T-helper 2 cell (primary cell): ENCODE measurements at places on chromosomes 16 and 17.

DNA sequence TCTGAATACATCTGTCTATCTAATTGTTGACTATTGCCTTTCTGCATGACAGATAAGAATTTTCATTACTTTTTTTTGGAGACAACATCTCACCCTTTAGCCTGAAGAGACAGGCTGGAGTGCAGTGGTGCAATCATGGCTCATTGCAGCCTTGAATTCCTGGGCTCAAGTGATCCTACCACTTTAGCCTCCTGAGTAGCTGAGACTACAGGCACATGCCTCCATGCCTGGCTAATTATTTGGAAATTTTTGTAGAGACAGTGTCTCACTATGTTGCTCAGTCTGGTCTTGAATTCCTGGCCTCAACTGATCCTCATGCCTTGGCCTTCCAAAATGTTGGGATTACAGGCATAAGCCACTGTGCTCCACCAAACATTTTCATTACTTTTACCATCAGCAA, 99.8 kb upstream of the ELAC2 start:
- DNase-seq: no peak

DNA sequence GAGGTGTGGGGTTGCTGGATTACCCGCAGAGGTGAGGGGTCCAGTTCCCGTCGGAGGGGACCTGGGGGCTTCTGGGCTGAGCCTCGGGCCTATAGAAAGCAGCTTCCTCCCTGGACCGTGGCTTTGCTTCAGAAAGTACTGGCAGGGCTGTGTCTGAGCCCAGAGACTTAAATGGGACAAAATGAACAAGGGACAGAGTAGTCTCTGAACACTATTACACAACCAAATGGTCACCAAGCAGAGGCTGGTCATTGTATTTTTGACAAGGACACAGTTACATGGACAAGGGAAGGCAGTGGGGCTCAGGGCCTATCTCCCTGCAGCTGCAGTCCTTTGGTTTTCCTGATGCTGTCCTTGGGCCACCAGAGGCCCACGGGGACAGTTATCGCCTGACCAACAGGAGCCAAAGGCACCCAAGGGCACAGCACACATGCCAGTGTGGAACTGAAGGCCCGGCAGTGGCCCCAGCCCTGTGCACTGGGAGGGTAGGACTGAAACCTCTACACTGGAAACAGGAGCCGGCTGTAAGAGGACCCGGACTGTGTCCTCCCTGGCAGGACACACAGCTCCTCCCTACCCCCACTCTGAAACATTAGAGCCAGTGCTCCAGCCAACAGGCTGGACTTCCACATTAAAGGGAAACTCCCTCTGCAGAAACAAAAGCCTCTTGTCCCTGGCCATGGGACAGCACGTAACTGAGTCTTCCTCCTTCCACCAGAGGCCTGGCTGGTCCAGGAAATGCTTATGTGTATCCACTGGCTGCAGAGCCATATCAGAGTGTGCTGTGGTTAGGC, 26.0 kb upstream of the ERN1 start:
- DNase-seq: no peak

DNA sequence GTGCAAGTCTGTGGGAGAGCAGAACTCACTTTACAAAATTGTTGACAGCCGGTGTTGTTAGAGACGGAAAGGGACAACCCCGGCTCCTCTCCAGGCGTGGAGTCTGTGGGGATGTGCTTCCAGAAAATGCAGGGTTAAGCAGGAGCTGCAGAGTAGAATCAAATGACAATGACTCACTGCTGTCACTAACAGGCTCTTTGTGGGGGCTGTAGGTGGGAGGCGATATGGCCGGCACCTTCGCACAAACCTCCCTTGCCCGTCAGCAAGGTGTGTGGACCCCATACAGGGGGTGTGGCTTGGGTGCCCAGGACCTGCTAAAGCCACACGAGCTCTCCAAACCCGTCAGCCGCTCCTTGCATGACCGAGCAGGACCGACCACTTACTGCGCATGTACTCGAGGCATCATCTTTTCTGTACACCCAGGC, 5.8 kb downstream of the PDK2 start:
- no peak for DNase-seq

DNA sequence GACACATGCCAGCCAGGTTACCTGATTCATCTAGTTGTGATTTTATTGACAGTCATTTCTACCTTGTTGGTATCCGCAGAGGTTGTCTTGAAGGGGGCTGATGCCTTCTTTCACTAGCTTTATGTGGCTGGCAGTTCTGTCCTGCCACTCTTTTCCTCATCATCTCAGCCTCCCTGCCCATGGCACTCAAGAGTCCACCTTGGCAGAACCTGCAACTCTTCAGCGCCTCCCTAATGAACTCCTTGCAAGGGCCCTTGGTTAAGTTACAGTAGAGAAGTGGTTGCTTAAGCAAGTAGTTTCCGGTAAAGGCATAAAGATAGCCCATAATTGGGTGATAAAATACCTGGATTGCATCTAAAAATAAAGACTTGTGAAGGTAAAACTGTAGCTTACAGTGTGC, 489.9 kb downstream of the WWOX start:
- no peak for DNase-seq

DNA sequence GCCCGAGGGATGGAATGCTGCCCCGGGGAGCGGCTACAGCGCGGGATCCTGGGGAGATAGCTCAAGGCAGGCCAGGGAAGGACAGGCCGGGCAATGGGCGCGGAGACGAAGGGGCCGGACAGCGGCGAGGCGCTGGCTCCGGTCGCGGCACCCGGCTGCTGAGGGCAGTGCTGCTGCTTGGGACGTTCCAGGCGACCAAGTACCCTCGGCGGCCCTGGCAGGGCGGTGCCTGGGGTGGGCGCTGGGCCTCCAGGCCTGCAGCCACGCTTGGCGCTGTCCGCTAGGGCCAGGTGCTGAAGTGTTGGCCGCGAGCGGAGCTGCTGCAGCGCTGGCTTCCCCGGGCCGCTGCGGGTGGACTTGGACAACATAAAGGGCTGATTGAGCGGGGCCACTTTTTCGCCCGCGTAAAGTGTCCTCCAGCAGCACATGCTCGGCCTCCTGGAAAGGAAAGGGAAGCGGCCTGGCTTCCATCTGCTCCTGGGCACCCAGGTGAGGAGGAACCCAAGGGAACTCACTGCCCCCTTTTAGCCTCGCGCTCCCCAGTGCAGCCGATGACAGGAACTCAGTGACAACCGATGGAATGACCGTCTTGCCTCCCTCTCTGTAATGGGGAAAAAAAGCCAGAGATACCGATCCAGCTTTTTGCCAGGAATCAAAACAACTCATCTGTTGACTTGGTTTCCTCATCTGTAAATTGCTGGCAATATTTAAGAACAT, 23.7 kb downstream of the CLEC3A start:
- DNase-seq: no peak

GRCh38 chr16:2157480-2158261, 2.1 kb downstream of the TRAF7 start:
- no peak for DNase-seq

DNA sequence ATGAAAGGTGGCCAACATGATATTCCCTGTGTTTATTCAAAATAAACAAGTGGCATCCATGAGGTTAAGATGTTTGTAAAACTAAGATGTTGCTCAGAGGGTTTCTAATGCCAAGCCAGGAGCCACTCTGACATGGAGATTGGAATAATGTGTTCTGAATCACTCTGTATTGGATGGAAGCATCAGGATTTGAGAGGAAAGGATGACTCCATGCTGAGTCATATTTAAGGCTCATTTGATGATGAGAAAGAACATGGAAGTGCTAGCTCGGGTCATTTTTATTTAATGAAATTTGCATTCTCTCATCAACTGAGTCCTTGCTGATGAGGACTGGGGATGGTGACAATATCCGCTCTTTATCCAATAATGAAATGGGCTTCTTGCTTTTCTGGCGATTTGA, 6.2 kb downstream of the VAT1L start:
- DNase-seq: no peak

DNA sequence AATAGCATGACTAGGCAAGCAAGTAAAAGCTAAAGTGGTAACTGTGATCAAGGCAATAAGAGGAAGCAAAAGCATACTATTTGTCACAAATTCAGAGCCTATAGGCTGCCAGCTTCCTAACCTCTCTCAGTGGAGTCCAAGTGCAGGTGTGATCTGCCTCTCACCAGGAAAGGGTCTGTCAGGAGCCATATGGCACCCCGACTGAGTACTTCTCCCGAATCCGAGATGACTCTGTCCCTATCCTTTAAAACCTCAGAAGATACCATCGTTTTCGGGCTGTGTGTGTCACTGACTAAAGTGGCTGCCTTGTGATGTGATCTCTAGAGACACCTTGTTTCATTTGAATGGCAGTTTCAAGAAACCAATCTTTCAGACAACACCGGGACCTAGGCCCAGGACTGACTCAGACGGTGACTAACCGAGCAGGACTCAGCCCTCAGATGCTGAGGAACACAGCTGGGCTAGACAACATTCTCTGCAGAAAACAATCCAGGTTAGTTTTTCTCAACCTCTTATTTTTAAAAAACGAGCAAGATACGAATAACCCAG, 63.6 kb downstream of the SMG6 start:
- no peak for DNase-seq

- no peak for DNase-seq
Measured at GRCh38 chr16:49857423-49858181, 1.7 kb upstream of the ZNF423 start.

- no peak for DNase-seq
Measured at GRCh38 chr16:70768203-70768580, 32.8 kb downstream of the VAC14 start.

- no peak for DNase-seq
Measured at GRCh38 chr16:49679095-49679494, 176.8 kb downstream of the ZNF423 start.
